ENCODE measurements at places on chromosomes 16 and 17. TPM values are rescaled to one million over a fixed set of nuclear protein-coding genes. Genes with fewer than 3 reads are reported as not detected.

The CENPT gene
- 47.2 TPM for polyA plus RNA-seq

The B3GNT9 gene
- 2.0 TPM for polyA plus RNA-seq

The STX8 gene
- polyA plus RNA-seq, result 54.7 TPM

The C16orf95 gene
- polyA plus RNA-seq, result 2.8 TPM

The ITGAX gene
- polyA plus RNA-seq, result 45.5 TPM

The MEIOB gene
- not detected for polyA plus RNA-seq

The AHSP gene
- polyA plus RNA-seq, result 0.76 TPM

The GH2 gene
- polyA plus RNA-seq, result not detected

The PDILT gene
- not detected for polyA plus RNA-seq

The SEPTIN1 gene
- 154 TPM for polyA plus RNA-seq

The OTOA gene
- 1.2 TPM for polyA plus RNA-seq

The KRTAP1-1 gene
- polyA plus RNA-seq, result not detected

The PRAC1 gene
- not detected for polyA plus RNA-seq

The KREMEN2 gene
- 0.42 TPM for polyA plus RNA-seq

The HAP1 gene
- polyA plus RNA-seq, result 0.54 TPM

The HEXIM1 gene
- 26.7 TPM for polyA plus RNA-seq

The C16orf92 gene
- not detected for polyA plus RNA-seq

The PMM2 gene
- 14.4 TPM for polyA plus RNA-seq

The CD300E gene
- polyA plus RNA-seq, result 0.99 TPM

The TNFAIP1 gene
- polyA plus RNA-seq, result 34.2 TPM

The CDK5R1 gene
- polyA plus RNA-seq, result 13.6 TPM

The MMP2 gene
- 5.0 TPM for polyA plus RNA-seq

The ZNF19 gene
- polyA plus RNA-seq, result 3.5 TPM

The NR1D1 gene
- 6.4 TPM for polyA plus RNA-seq

Data from spleen (tissue), 13 donors.